Esophagus squamous epithelium (tissue), 5 donors: ENCODE measurements at places on chromosomes 5 and 9. TPM values are rescaled to one million over a fixed set of nuclear protein-coding genes. Genes with fewer than 3 reads are reported as not detected.
A peak's percentile ranks its signal among the peaks of the same experiment; 100 is the strongest.

Gene LURAP1L
- total RNA-seq: 8.0 TPM

Gene CDO1
- not detected for total RNA-seq

Gene STKLD1
- total RNA-seq: not detected

Gene HTR4
- 0.76 TPM for total RNA-seq

GRCh38 chr9:93645921-93646639 is 69.7 kb downstream of the PHF2 start:
- H3K27me3 ChIP-seq: no peaks in the 10 kb centered on the region
- no peak overlapping the region for H3K4me3 ChIP-seq
- peaks cover 92% of the 10 kb centered on the region for H3K36me3 ChIP-seq
- no peak for DNase-seq
- H3K27ac ChIP-seq: no peak overlapping the region
- H3K4me1 ChIP-seq: no peaks in the 10 kb centered on the region

DNA sequence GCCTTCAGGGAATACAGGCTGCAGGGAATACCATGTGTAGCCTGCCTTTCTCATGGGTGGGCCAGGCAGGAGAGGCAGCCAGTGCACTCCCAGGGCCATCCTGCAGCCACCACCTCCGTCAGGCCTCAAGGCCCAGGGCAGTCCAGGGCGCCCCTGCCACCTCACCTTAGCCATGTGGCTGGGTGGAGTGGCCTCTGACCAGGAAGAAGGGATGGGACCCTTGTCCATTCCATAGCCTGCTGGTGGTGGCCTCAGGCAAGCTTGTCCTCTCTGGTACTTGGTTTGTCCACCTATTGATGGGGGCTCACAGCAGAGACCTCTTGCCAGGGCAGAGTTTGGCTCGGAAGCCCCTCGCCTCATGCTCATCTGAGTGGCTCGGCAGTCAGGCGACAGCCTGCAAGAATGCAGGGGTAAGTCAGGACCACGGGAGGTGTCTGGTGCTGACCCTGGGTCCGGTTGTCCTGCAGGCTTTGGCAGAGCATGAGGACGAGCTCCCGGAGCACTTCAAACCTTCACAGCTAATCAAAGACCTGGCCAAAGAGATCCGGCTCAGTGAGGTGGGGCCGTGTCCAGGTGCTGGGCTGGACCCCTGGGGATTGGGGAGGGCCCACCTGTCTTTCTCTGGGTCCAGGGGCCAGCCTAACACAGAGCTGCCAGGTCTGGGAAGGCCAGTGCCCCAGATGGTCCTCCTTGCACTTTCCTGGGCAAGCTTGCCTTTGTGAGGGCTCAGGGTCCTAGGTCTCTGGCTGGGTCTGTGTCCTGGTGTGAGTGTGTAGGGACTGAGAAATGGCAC is 82.9 kb downstream of the PHF2 start:
- H3K36me3 ChIP-seq: peaks cover 95% of the 10 kb centered on the region
- no peaks in the 10 kb centered on the region for H3K27me3 ChIP-seq
- no peaks in the 10 kb centered on the region for H3K4me1 ChIP-seq
- H3K4me3 ChIP-seq: no peak overlapping the region
- no peak for DNase-seq

DNA sequence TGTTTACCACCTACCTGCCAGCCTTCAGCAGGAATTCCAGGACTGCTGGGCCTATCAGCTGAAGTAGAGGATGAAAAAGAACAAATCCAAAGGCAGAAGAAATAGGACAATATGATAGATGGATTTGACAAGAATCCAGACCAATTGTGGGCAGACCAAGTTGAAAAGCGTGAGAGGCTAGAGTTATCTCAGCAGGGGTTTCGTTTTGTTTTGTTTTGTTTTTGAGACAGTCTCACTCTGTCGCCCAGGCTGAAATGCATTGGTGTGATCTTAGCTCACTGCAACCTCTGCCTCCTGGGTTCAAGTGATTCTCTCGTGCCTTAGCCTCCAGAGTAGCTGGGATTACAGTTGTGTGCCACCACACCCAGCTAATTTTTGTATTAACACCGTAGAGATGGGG is 113.2 kb downstream of the PALM2AKAP2 start:
- no peak overlapping the region for H3K27ac ChIP-seq
- no peak overlapping the region for H3K4me3 ChIP-seq
- H3K36me3 ChIP-seq: no peaks in the 10 kb centered on the region

GRCh38 chr9:23823986-23824829 is 1.8 kb downstream of the ELAVL2 start:
- peaks cover 16% of the 10 kb centered on the region for H3K4me1 ChIP-seq
- no peak overlapping the region for H3K27ac ChIP-seq
- peak overlapping the region; percentile 40 for H3K4me3 ChIP-seq
- peaks cover 36% of the 10 kb centered on the region for H3K27me3 ChIP-seq
- no peak for DNase-seq
- no peaks in the 10 kb centered on the region for H3K36me3 ChIP-seq

DNA sequence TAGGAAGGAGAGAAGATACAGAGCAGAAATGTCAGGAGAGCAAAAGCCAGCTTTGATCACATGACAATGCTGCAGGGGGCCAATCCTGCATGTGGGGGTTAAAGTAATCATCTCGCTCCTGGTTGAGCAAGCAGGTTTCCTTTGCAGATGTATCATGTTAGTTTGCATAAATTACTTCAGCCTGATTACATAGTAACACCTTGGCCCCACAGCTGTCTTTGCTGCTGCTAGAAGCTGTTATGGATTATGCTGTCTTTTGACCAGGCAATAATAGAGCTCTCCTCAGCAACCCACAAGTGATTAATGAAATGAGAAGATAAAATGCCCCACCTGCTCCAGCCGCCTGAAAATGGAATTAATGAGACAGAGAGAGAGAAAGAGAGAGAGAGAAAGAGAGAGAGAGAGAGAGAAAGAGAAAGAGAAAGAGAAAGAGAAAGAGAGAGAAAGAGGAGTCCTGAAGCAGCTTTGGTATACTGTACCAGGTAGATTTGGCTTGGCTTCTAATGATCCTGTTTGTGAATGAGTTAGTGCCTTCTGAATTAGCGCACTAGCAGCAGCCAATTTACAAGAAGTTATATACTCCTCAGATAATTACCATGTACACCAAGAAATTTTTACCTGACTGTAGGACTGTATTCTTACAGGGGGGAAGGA is 174.3 kb upstream of the RORB start:
- H3K27ac ChIP-seq: no peak overlapping the region
- H3K36me3 ChIP-seq: no peaks in the 10 kb centered on the region
- no peaks in the 10 kb centered on the region for H3K27me3 ChIP-seq
- no peaks in the 10 kb centered on the region for H3K4me1 ChIP-seq
- H3K4me3 ChIP-seq: no peak overlapping the region

DNA sequence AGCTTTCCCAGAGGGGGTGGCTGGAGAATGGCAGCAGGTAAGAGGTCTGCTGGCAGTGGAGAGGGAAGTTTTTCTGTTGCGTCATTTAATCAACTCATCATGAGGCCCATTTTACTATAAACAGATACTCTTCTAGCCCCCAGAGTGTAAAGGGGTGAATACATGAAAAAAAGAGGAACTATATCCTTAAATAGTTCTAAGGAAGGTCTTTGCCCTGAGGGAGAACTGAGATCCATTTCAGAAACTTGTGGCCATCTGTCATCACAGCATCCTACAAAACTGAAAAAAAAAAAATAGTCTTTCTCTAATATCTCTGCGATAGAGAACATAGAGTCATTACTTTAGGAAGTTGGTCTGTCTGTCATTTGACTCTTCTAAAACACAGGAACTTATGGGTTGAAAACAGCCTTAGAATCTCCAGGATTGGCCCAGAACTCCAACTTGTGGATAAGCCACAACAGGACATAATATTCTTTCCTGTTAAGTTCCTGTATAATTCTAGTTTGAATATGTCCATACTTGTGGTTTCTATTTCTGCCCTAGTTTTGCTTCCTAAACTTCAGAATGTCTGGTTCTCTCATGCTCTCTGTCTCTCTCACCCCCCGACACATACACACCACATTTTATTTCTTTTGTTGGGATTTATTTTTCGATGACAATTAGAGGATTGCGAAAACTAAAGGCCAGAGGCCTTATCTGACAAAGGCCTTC is 238.5 kb upstream of the PIK3R1 start:
- H3K36me3 ChIP-seq: no peaks in the 10 kb centered on the region
- H3K27ac ChIP-seq: no peak overlapping the region
- H3K4me3 ChIP-seq: no peak overlapping the region

DNA sequence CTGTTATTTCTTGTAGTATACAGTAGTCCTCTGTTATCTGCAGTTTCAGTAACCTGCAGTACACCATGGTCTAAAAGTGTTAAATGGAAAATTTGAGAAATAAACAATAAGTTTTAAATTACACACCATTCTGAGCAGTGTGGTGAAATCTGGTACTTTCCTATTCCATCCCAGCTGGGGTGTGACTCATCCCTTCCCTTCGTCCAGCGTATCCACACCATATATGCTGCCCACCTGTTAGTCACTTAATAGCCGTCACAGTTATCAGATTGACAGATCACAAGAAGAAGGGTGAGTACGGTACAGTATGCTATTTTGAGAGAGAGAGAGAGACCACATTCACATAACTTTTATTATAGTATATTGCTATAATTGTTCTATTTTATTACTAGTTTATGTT is 28.9 kb downstream of the FAM151B start:
- no peaks in the 10 kb centered on the region for H3K4me1 ChIP-seq
- no peaks in the 10 kb centered on the region for H3K36me3 ChIP-seq
- no peak overlapping the region for H3K27ac ChIP-seq
- no peak for DNase-seq

DNA sequence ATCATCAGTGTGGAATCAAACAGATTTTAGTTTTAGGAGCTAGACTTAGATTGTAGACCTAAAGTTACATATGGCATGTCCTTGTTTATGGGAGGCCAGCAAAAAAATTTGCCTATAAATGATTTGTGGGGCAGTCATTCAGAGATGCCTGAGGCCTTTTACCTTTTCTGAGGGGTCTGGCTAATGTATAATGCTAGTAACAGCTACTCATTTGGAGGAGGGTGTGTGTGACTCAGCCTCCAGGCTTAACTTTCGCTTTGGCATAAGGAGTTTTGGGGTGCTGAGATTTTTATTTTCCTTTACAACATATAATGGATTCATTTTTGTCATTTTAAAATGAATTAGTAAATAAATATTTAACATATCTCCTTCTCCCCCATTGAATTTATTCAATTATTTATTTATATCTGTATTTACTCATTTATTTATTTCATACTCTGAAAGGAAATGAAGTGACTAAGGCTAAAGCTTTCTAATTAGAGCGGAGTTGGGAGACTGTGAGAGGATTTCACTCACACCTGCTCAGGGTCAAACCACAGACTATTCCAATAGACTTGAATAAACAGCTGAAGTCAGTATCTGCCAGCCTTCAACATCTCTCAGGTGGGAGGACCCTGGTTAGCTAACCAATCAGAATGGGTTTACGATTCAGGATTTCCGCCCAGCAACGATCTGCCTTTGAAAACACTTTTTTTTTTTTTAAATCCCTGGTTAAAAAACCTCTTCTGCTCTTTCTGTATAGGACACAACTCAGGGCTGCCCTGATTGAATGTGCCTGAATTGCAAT is 487.5 kb upstream of the SGCD start:
- H3K4me1 ChIP-seq: no peaks in the 10 kb centered on the region
- no peak overlapping the region for H3K4me3 ChIP-seq
- no peak overlapping the region for H3K27ac ChIP-seq
- H3K27me3 ChIP-seq: no peaks in the 10 kb centered on the region
- H3K36me3 ChIP-seq: no peaks in the 10 kb centered on the region
- DNase-seq: no peak

DNA sequence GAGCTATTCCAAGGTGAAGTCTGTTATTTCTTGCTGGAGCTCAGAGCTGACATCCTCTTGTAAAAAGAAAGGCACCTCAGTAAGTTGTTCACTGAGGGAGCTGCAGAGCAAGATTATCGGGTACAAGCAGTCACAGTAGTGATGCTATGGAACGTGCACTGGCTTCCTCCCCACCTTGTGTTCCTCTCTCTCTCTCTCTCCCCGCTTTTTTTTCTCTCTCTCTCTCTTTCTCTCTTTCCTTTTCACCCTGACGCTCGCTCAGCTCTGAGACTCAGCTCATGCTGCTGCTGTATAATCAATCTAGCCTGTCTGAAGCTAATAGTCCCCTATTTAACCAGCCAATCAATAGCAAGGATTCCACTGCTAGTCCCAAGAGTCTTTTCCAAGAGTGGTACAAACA is 587.6 kb upstream of the CDH18 start:
- H3K4me3 ChIP-seq: no peak overlapping the region
- DNase-seq: no peak
- H3K4me1 ChIP-seq: no peaks in the 10 kb centered on the region
- no peak overlapping the region for H3K27ac ChIP-seq

DNA sequence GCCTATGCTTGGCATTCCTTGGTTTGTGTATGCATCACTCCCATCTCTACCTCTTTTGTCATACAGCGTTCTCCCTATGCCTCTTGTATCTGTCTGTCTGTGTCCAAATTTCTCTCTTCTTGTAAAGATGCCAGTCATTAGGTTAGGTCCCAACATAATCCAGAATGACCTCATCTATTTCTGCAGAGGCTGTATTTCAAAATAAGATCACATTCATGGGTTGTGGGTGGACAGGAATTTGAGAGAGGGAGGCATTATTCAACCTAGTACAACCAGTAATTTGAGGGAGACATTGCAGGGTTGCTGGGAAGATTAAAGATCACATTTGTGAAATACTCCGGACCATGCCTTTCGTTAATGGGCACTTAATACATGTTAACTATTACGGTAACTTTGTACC is 155.0 kb downstream of the MAN2A1 start:
- no peaks in the 10 kb centered on the region for H3K27me3 ChIP-seq
- H3K4me1 ChIP-seq: no peaks in the 10 kb centered on the region
- peaks cover 79% of the 10 kb centered on the region for H3K36me3 ChIP-seq
- DNase-seq: no peak

GRCh38 chr5:139397921-139398320 is 3.0 kb upstream of the PROB1 start:
- peaks cover 28% of the 10 kb centered on the region for H3K4me1 ChIP-seq
- H3K4me3 ChIP-seq: no peak overlapping the region
- H3K27me3 ChIP-seq: peaks cover 27% of the 10 kb centered on the region

- no peaks in the 10 kb centered on the region for H3K36me3 ChIP-seq
- no peak for DNase-seq
- H3K4me1 ChIP-seq: no peaks in the 10 kb centered on the region
- H3K4me3 ChIP-seq: no peak overlapping the region
Measured at GRCh38 chr9:3962971-3963642, 336.8 kb downstream of the GLIS3 start.

DNA sequence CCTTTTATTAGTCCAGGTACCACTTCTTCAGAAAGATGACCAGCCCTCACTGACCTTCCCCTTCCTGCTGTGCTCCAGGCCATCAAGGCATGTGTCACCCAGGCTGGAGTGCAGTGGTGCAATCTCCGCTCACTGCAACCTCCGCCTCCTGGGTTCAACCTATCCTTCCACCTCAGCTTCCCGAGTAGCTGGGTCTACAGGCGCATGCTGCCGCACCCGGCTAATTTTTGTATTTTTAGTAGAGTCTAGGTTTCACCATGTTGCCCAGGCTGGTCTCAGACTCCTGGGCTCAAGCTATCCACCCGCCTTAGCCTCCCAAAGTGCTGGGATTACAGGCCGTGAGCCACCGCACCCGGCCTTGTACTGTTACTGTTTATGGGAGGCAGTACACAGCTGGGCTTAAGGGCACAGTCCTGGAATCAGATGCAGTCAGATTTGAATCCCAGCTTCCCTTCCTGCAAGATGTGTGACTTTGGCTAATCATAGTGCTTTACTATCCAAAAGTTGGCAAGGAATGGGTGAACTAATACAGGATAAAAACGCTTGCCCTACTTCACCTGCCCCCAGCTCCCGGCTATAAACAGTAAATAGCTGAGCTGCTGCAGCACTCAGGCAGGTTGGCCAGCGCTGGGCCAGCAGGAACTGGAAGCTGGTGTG is 483 bp upstream of the EIF4EBP3 start:
- H3K27ac ChIP-seq: peak overlapping the region; percentile 97
- H3K36me3 ChIP-seq: peaks cover 35% of the 10 kb centered on the region
- peaks cover 26% of the 10 kb centered on the region for H3K4me1 ChIP-seq

GRCh38 chr5:90161414-90161813 is 248.1 kb downstream of the CETN3 start:
- H3K4me1 ChIP-seq: no peaks in the 10 kb centered on the region
- H3K36me3 ChIP-seq: no peaks in the 10 kb centered on the region
- no peak for DNase-seq
- no peaks in the 10 kb centered on the region for H3K27me3 ChIP-seq
- H3K27ac ChIP-seq: no peak overlapping the region
- H3K4me3 ChIP-seq: no peak overlapping the region
